ENCODE measurements at places on chromosomes 2 and 18.

GRCh38 chr2:68588589-68588988, 54.8 kb upstream of the PROKR1 start:
- no peak for DNase-seq

DNA sequence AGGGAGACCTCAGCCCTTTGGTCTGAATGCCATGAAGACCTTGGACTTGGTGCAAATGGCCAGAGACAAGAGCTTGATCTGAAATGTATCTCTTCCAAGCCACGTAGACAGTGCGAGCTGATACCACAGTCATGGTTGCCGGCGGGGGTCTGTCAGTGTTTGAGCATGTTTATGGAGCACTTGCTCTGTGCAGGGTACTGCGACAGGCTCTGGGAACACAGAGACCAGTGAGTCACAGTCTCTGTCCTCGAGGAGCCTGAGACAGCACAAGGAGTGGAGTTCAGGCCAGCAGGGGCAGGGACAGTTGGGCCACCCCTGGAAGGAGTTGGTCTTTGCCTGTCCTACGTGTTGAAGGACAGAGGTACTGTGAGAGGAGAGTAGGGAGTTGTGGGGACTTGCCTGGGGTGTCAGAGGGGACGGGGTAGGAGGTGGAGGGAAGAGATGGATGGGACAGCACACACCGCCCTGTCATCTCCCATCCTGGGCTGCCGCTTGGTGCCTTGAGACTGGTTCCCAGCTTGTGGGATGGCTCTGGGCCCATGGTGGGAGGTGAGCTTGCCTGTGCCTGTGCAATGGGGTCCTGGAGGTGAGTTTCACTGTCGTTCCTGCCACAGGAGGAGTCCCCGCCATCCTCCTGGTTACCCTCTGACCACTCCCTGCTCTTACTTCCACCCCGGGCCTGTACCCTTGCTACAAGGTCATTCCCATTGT, 39.5 kb downstream of the ATP6V1C2 start:
- no peak for DNase-seq

- no peak for DNase-seq
These were observed 51.7 kb downstream of the RBKS start for GRCh38 chr2:27838502-27838901.

DNA sequence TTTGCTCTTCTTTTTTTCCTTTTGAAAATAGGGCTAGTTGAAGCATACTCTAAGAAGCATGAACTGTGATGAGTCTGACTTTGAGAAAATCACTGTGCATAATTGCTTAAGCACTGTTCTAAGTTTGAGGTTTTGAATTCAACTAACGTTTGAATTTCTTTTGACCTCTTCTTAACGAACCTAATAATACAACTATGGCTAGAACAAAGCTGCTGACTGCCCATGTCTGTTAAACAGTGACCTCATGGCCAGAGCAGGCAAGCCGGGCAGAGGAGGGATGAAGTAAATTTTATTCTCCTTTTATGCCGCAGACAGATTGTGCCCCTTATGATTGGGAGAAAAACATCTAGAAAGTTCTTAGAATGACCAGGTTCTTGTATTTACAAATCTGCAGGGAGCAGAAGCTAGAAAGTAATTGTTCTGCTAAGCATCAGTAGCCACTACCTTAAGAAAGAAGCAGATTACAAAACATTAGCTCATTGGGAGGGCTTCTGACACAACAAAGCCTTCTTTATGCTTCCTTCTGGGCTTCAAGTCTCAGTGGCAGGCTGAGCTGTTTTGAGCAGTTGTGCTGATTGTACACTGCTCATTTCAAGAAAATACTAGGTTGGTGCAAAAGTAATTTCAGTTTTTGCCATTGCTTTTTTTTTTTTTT, 97.8 kb upstream of the RASGRP3 start:
- no peak for DNase-seq

GRCh38 chr2:30758191-30758651, 49.0 kb downstream of the CAPN13 start:
- no peak for DNase-seq

DNA sequence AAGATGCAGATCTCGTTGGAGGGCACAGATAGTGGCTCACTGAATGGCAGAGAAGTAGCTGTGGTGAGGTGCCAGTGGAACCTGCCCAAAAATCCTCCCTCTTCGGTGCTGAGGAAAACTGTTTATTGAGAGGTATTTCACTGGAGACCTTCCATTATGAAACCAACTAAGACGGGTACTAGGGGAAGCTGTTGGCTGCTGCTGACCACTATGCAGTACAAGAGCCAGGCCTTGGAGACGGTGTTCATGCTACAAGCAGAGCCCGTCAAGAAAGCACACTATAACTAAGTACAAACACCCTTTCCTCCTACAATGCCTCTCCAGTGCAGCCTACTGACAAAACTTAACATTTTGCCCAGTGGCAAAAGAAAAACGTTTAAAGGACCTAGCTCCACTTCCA, 4.6 kb downstream of the ARL5A start:
- DNase-seq: no peak

DNA sequence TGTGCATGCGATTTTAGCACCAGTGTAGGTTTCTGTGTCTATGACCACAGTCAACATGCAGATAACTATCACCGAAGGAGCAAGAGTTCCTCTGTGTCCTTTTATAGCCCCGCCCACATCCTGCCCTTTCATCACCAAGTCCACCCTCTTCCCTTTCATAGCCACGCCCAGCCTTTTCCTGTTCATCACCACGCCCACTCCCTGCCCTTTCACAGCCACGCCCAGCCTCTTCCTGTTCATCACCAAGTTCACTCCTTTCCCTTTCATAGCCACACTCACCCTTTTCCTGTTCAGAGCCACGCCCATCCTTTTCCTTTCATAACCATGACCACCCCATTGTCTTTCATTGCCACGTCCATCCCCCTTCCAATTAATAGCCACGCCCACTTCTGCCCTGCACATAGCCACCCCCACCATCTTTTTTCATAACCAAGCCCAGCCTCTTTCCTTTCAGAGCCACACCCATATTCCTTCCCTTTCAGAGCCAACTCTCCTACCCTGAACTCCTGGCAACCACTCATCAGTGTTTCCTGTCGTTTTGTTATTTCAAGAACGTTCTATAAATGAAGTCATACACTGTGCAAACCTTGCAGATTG, 273.9 kb downstream of the MYT1L start:
- peak; percentile 80 for DNase-seq

GRCh38 chr2:159712929-159713420, 669 bp downstream of the MARCHF7 start:
- no peak for DNase-seq
